Activated naive CD8-positive, alpha-beta T cell treated with anti-CD3 and anti-CD28 coated beads, Interleukin-2, amount 50 U/mL, for 24 hours (primary cell): ENCODE measurements at places on chromosomes 16 and 17.

DNA sequence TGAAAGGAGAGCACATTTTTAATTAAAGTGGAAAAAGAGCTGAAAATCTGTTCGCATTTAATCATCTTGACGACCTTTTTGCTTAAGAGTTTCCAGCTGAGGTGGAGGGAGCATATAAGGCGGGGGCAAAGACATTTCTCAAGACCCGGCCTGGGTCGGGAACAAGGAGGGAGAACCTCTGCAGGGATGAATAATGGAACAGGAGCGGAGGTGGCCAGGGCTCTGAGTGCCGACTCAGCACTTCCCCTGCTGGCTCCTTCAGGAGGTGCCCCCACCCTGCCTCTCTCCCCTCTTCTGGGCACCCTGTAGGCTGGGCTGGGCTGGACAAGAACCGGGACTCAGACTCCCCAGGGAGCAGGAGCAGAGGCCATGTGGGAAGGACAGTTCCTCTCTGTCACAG lies 7.9 kb upstream of the NGFR start:
- H3K36me3 ChIP-seq: no peaks in the 10 kb centered on the region
- H3K27me3 ChIP-seq: peaks cover 36% of the 10 kb centered on the region
- no peak for DNase-seq
- no peak overlapping the region for H3K27ac ChIP-seq
- H3K4me1 ChIP-seq: peaks cover 4% of the 10 kb centered on the region

DNA sequence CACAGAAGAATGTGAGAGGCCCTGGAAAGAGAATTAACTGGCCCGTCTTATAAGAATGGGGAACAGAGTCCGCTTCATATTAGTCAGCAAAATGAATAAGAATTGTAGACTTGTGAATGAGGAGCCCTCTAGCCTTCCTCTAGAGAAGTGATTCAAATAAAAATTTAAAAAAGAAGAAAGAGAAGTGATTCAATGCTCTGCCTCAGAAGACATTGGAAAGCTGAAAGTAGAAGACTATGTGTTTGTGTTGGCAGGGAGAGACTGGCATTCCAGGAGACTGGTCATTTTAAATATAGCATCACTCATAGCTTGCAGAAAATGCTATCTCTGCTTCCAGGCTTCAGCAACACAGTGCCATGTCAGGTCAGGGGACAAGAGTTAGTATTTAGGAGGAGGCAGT lies 190.6 kb upstream of the HS3ST3A1 start:
- no peaks in the 10 kb centered on the region for H3K27me3 ChIP-seq
- no peaks in the 10 kb centered on the region for H3K4me1 ChIP-seq
- no peaks in the 10 kb centered on the region for H3K36me3 ChIP-seq
- no peak for DNase-seq
- no peak overlapping the region for H3K27ac ChIP-seq

- H3K4me3 ChIP-seq: no peak overlapping the region
- no peak overlapping the region for H3K27ac ChIP-seq
- DNase-seq: no peak
- peaks cover 61% of the 10 kb centered on the region for H3K27me3 ChIP-seq
- no peaks in the 10 kb centered on the region for H3K36me3 ChIP-seq
- H3K4me1 ChIP-seq: peaks cover 9% of the 10 kb centered on the region
These were observed 4.0 kb downstream of the SRCIN1 start for GRCh38 chr17:38601539-38602351.

DNA sequence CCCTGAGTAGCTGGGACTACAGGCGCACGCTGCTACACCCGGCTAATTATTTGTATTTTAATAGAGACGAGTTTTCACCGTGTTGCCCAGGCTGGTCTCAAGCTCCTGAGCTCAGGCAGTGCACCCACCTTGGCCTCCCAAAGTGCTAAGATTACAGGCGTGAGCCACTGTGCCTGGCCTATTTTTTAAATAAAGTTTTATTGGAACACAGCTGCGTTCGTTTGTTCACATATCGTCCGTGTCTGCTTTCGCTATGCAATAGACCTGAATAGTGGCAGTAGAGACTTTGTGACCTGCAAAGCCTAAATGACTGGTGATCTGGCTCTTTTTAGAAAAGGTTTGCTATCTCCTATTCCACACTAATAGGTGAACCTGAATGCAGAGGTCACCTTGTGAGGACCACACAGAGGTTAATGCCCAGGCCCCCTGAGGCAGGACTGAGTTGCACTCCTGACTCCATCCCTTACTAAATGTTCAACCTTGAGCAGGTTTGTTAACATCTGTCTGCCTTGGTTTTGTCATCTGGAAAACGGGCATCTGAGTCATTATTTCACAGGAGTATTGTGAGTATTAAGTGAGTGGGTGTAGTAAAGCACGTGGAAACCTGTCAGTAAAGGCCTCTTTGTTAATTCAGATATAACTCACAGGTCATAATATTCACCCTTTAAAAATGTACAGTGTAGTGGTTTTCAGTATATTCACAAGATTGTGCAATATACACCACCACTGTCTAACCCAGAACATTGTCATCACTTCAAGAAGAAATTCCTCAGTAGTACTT lies 157.5 kb upstream of the CACNG5 start:
- no peak for DNase-seq
- peak overlapping the region; percentile 84 for H3K27ac ChIP-seq
- H3K4me3 ChIP-seq: no peak overlapping the region
- peaks cover 30% of the 10 kb centered on the region for H3K36me3 ChIP-seq
- H3K27me3 ChIP-seq: no peaks in the 10 kb centered on the region

DNA sequence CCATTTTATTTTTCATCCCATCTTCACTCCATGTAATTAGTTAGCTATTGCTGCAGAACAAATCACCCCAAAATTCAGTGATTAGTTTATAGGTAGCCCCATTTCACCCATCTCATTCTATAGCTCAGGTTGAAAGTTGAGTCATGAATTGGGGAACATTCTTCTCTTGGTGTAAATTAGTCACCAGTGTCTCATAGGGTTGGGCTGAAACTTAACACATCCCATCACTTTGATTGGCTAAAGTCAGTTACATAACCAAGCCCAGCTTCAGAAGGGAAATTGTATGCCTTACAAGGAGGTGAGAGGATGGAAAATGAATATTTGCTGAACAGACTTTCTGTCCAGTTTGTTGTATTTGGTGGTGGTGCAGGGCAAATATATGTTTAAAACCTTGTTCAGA lies 477.5 kb downstream of the WWOX start:
- H3K27me3 ChIP-seq: no peaks in the 10 kb centered on the region
- no peak overlapping the region for H3K4me3 ChIP-seq
- H3K36me3 ChIP-seq: no peaks in the 10 kb centered on the region
- DNase-seq: no peak

GRCh38 chr16:52547004-52547833 lies at the start of gene TOX3:
Gene TOX3, minus strand, starts transcription at chr16:52547143. Its CDS starts 420 bp downstream, at chr16:52546723.
- peaks cover 45% of the 10 kb centered on the region for H3K27me3 ChIP-seq
- no peaks in the 10 kb centered on the region for H3K36me3 ChIP-seq
- peaks cover 4% of the 10 kb centered on the region for H3K4me1 ChIP-seq

DNA sequence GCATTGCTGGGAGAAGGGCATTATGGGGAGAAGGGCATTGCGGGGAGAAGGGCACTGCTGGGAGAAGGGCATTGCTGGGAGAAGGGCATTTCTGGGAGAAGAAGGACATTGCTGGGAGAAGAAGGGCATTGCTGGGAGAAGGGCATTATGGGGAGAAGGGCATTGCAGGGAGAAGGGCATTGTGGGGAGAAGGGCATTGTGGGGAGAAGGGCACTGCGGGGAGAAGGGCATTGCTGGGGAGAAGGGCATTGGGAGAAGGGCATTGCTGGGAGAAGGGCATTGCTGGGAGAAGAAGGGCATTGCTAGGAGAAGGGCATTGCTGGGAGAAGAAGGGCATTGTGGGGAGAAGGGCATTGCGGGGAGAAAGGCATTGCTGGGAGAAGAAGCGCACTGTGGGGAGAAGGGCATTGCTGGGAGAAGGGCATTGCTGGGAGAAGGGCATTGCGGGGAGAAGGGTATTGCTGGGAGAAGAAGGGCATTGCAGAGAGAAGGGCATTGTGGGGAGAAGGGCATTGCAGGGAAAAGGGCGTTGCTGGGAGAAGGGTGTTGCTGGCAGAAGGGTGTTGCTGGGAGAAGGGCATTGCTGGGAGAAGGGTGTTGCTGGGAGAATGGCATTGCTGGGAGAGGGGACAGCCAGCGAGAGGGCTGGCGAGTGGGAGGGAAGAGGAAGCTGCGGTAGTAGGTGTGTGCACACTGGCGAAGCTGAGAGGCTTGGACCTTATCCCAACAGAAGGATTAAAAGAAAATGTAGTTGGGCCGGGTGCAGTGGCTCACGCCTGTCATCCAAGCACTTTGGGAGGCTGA lies 4.6 kb upstream of the PYDC1 start:
- H3K36me3 ChIP-seq: no peaks in the 10 kb centered on the region
- H3K4me3 ChIP-seq: no peak overlapping the region
- H3K27me3 ChIP-seq: peaks cover 33% of the 10 kb centered on the region
- H3K4me1 ChIP-seq: peaks cover 5% of the 10 kb centered on the region
- DNase-seq: no peak

- H3K27ac ChIP-seq: no peak overlapping the region
- H3K27me3 ChIP-seq: peaks cover 53% of the 10 kb centered on the region
- peak overlapping the region; percentile 63 for H3K4me3 ChIP-seq
- H3K4me1 ChIP-seq: peaks cover 8% of the 10 kb centered on the region
- DNase-seq: peak; percentile 29
- no peaks in the 10 kb centered on the region for H3K36me3 ChIP-seq
These were observed 74.6 kb downstream of the CMC2 start for GRCh38 chr16:80931801-80932707.

DNA sequence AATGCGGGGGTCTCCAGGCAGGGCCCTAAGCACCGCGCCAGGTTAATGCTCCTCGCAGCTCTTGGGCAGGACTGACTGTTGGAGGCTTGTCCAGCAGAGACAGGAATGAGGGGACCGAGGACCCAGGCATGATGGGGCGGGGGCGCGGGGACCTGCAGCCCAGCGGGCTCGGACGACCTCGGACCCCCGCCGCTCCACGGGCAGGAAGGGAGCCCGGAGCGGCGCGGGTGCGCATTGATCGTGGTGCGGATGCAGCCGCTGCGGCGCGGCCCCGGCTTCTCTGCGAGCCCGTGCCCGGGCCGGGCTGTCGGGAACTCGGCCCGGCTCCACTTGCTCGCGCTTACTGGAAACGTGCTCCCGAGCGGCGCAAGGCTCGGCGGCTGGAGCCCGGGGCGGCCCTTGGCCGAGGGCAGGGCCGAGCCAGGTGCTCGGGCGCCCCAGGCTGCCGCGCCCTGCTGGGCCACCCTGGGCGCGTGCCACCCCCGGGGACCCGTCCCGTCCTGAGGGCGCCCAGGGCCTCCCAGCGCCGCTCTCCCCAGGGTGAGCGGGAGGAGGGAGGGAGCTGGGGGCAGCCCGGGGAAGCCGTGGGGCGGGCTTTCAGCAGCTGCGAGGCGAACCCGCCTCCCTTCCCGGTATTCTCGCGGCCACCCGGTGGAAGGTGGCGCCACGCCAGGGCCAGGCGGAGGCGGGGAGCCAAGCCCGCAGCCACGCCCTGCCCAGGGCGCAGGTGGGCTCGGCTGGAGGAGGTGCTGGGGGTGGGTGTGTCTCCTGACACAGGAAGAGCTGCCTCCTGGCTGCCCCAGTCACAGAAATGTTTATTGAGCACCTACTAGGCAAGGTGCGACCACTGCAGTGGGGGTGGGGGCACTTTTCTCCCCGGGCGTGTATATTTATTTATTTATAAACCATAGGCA lies 45.9 kb downstream of the SOCS3 start:
- no peaks in the 10 kb centered on the region for H3K36me3 ChIP-seq
- no peak overlapping the region for H3K27ac ChIP-seq
- peak overlapping the region; percentile 59 for H3K4me3 ChIP-seq
- DNase-seq: peak; percentile 77
- peaks cover 42% of the 10 kb centered on the region for H3K4me1 ChIP-seq
- peaks cover 16% of the 10 kb centered on the region for H3K27me3 ChIP-seq

DNA sequence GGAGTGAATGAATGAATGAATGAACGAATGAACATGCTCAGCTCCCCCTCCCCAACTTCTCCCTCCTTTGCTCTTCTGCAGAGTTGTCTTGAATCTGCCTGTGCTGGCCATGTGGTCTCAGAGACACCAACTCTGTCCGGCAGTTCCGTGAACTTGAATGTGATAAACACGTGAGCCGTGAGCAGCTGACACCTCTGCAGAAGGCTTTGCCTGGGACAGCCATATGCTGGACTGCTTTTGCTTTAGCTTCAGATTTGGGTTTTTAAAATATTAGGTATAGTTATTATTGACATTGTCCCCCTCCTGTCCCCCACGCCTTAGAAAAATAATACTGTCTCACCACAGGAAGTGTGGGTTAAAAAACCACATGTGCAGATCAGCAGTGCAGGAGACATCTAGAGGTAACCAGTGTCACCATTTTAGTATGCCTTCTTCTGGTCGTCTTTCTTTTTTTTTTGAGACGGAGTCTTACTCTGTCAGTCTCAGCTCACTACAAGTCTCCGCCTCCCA lies 83.8 kb downstream of the ABCC1 start:
- H3K27me3 ChIP-seq: no peaks in the 10 kb centered on the region
- H3K4me1 ChIP-seq: peaks cover 16% of the 10 kb centered on the region
- peak overlapping the region; percentile 54 for H3K27ac ChIP-seq
- H3K4me3 ChIP-seq: no peak overlapping the region
- H3K36me3 ChIP-seq: peaks cover 45% of the 10 kb centered on the region

GRCh38 chr17:41684035-41684434 lies 4.7 kb upstream of the EIF1 start:
- DNase-seq: no peak
- no peaks in the 10 kb centered on the region for H3K27me3 ChIP-seq
- H3K36me3 ChIP-seq: peaks cover 3% of the 10 kb centered on the region
- H3K4me3 ChIP-seq: no peak overlapping the region

GRCh38 chr17:35875072-35875799 lies 4.9 kb downstream of the CCL5 start:
- peak overlapping the region; percentile 48 for H3K4me3 ChIP-seq
- H3K4me1 ChIP-seq: peaks cover 59% of the 10 kb centered on the region
- H3K27me3 ChIP-seq: no peaks in the 10 kb centered on the region
- peak overlapping the region; percentile 71 for H3K27ac ChIP-seq

- peaks cover 4% of the 10 kb centered on the region for H3K4me1 ChIP-seq
- no peaks in the 10 kb centered on the region for H3K36me3 ChIP-seq
- peaks cover 2% of the 10 kb centered on the region for H3K27me3 ChIP-seq
These were observed 81.8 kb downstream of the VAT1L start for GRCh38 chr16:77869997-77870813.

- no peaks in the 10 kb centered on the region for H3K36me3 ChIP-seq
- peak; percentile 54 for DNase-seq
- H3K4me3 ChIP-seq: no peak overlapping the region
- H3K27ac ChIP-seq: no peak overlapping the region
- H3K4me1 ChIP-seq: no peaks in the 10 kb centered on the region
These were observed 164.8 kb downstream of the HAPSTR1 start for GRCh38 chr16:9256196-9256595.

DNA sequence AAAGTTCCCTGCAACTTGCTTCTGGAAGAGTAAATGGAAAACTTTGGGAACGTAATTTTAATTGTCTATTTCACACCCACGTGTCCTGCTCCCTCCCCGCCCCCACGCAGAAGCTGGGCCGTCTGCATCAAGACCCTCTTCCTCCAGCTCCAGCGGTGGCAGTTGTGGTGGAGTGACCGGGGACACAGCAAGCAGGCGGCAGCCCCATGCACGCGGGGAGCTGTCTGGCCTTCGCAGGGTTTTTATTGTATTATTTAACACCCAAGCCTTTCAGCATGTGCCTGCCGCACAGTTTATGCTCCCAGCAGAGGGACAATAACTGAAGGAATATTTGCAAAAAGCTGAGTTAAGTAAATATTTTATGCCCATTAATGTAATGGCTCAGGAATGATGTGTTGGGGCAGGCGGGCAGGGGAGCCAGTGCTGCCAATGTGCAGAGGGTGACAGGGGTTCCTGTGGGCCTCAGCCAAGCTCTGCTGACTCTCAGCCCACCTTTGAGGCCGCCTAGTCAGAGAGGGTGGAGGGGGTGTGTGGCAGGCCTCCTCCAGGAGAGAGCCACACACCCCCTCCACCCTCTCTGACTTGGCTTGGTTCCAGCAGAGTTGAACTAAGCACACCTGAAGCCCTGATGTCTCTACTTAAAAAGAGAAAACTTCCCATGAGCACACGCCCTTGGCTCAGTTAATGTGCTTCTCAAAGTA lies 32.4 kb upstream of the ENPP7 start:
- no peaks in the 10 kb centered on the region for H3K36me3 ChIP-seq
- peaks cover 5% of the 10 kb centered on the region for H3K4me1 ChIP-seq
- H3K27me3 ChIP-seq: peaks cover 18% of the 10 kb centered on the region
- no peak overlapping the region for H3K4me3 ChIP-seq
- no peak for DNase-seq
- H3K27ac ChIP-seq: no peak overlapping the region
